ENCODE measurements at places on chromosomes 5 and 9. TPM values are rescaled to one million over a fixed set of nuclear protein-coding genes. Genes with fewer than 3 reads are reported as not detected.

The EMB gene
- 27.5 TPM for polyA plus RNA-seq

The CDC14B gene
- 11.9 TPM for polyA plus RNA-seq

The ITK gene
- 0.08 TPM for polyA plus RNA-seq

DNA sequence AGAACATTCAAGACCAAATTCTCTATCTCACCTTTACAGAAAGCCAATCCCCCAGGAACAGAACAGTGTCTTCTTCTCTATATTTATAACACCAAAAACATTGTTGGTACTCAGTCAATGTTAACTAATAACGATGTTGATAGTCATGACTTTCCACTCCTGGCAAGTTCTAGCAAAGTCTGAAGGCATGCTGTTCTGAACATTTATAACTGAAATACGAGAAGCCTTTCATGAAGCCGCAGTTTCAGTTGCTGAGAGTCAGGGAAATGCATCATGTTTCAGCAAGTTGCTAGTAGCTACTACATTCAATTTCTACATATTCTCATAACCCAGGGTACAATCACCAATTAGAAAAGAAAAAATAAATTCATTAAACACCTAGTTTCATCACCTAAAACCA lies 301.4 kb downstream of the PDE4D start:
- no peak for DNase-seq

- DNase-seq: no peak
These were observed 75.9 kb downstream of the KDM4C start for GRCh38 chr9:6833518-6834192.

GRCh38 chr9:16521868-16522411 lies 348.5 kb downstream of the BNC2 start:
- no peak for DNase-seq

DNA sequence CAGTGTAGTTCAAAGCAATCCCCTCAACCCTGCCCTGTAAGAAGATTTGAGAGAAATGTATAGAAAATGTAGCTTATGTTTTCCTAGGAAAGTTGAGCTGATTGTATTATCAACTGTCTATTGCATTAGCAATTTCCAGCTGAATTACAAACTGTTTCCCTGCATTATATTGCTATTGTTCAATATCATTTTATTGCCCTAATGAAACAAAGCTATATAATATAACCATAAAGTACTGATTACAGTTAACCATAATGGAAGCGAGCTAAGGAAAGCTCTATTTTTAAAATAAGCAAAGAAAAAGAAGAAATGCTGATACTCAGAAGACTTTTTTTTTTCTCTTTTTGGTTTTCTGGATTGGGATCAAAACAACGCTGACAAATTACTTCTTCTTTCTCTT lies 228.3 kb downstream of the EFNA5 start:
- no peak for DNase-seq
